Stimulated activated CD8-positive, alpha-beta memory T cell treated with anti-CD3 and anti-CD28 coated beads, Interleukin-15, amount 100 ng/mL, for 48 hours (primary cell): ENCODE measurements at places on chromosomes 2 and 18.

GRCh38 chr2:188979187-188980114, 5.3 kb downstream of the COL3A1 start:
- no peak for DNase-seq

GRCh38 chr2:177143444-177143843, 69.2 kb upstream of the HNRNPA3 start:
- DNase-seq, result no peak

- no peak for DNase-seq
These were observed 15.8 kb downstream of the CROCC2 start for GRCh38 chr2:240921995-240922244.

GRCh38 chr2:29317077-29317517, 201.9 kb downstream of the CLIP4 start:
- DNase-seq, result no peak

GRCh38 chr2:189178054-189178453, 1.5 kb downstream of the COL5A2 start:
- DNase-seq, result no peak

- DNase-seq, result no peak
These were observed 30.3 kb downstream of the CD8A start for GRCh38 chr2:86760371-86760770.

DNA sequence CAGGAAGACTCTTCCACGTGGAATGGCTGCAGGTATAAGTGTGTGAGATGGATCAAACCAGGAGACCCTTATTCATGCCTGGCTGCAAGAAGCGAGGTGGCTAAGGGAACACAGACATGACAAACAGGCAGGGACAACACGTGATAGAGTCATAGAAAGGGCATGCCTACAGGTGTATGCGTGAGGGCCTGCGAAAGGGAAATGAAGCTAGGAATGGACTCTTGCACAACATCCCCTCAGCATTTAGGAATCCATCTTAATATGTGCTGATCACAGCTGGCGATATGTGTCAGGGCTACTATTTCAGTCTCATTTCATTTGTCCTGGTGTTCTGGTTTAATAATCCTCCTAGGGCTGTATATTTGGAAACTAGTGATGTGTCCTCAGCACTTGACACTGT, 291.2 kb downstream of the MYT1L start:
- DNase-seq, result no peak

DNA sequence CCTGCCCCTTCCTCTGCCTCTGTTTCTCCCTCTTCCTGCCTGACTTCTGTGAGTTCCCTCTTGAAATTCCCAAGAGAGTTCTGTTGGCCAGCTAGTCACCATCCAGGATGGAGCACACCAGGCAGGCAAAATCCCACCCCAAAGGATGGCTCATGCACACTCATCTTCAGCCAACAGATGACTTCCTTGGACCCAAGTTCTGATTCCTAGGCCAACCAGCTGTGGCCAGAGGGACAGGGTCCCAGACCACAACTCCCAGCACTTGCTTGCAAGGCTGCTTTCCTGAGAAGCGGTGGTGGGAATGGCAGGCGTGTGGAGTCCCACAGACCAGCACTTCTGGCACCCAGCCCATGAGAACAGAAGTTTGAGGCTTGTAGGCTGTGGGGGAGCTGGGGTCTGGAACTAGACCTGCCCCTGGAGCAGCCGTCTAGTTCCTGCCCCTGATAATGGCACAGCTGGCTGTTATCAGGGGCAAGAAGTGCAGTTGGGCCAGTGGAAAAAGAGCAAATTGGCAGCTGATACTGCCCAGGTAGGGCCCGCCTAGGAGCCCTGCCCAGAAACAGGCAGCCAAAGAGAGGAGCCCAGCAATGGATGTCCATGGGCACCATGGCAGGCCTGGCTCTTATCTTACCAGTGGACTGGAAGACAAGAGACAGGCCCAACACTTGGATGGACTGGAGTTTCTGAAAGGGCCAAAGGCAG, 56.7 kb downstream of the CYP26B1 start:
- no peak for DNase-seq

DNA sequence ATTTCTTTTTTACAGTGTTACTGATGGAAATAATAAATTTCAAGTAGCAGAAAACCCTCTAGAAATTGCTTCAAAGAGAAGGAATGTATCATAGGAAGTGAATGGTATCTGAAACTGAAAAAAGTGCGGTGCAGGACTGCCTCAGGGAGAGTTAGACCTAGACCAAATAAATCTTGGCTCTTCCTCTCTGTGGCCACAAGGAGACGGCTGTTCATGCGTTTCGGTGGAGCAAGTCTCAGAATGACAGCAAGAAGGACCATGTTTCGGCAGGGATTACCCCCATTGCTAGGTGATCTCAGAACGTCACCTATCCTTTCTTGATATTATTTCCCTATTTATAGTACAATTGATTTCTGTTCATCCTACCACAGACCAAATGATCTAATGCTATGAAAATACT, 522.3 kb downstream of the SOX11 start:
- no peak for DNase-seq

- DNase-seq, result no peak
These were observed 2.5 kb downstream of the CRYGC start for GRCh38 chr2:208127090-208127489.

DNA sequence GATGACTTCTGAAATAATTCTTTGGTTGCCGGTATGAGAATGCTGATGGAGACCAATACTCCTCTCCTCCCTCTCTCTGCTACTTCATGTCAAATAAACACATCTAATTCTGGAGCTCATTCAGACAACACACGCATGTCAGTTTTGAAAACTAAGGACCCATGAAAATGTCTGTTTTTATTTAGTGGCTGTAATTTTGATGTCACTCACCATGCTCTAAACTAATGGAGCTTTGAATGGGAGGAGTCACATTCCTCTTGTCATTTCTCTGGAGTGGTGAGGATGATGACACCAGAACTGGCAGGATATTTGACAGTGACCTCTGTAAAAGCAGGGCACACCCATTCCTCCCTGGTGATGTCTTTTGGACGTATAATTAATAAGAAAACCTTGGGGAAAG, 163.0 kb downstream of the PHLPP1 start:
- no peak for DNase-seq
